ENCODE measurements at places on chromosomes 16 and 17.

DNA sequence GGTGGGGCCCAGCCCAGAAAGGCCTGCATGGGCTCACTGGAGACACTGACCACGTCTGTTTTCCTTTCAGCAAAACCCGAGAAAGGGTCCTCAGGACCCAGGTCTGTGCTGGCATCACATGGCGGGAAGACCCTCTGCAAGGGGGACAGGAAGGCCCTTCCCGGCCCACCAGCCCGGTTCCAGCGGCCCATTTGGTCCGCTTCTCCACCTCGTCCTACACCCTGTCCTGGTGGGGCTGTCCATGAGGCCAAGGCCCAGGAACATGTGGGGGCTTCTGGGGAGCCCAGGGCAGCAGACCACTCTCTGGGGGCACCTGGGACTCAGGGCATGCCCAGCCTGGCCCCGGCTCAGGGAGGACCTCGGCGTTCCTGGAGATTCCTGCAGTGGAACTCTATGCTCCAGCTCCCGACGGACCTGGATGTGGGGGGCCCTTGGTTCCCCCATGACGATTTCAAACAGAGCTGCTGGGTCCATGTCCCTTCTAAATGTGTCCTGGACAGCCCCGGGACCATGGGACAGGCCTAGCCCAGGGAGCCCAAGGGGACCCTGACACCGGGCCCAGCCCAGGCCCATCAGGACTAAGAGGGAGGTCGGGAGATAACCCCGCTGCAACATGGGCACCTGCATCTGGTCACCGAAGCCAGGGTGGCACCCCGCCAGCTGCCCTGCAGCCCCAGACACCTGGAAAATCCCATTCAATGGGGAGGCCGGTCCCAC lies 26.4 kb upstream of the KSR1 start:
- no peak for DNase-seq

DNA sequence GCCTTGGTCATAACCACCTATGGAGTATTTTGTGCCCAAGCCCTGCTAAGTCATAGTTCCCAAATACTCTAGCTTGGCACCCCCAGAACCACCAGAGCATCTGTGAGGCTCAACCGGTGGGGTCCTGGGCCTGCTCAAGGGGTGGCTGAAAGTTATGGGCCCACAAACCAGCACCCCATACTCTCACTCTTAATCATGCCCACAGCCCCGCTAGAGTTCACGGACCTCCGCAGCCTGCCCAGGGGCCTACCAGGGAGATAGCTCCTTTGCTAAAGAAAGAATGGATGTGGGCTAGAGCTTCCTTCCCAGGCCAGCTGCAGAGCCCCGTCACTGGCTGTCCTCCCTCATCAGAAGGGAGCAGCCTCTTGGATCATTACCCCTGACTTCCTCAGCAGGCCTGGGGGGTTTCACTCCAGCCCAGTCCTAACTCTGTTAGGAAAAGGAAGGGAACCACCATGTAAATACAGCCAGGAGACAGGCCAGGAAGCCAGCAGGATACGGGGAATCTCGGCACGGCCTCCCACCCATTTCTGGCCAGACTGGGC lies 1.4 kb downstream of the GIT1 start:
- no peak for DNase-seq

DNA sequence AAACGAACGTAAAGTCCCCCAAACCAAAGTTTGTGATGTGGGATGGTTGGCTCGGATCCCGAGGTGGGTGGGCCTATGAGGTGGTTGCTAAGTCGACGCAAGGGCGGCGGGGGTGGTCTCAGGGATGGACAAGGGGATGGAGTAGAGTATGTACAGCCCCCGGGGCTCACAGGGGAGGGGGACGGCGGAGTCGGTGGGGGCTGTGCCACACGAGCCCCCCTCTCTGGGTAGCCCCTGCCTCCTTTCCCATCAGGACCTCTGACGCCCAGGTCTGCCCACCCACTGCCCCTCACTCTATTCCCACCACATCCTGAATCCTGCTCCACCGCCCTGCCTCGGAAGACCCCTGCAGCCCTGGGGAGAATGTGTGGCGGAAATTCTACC lies 15.2 kb downstream of the IL34 start:
- DNase-seq: no peak

GRCh38 chr17:48510761-48511604 lies 19.8 kb downstream of the HOXB1 start:
- DNase-seq: no peak

DNA sequence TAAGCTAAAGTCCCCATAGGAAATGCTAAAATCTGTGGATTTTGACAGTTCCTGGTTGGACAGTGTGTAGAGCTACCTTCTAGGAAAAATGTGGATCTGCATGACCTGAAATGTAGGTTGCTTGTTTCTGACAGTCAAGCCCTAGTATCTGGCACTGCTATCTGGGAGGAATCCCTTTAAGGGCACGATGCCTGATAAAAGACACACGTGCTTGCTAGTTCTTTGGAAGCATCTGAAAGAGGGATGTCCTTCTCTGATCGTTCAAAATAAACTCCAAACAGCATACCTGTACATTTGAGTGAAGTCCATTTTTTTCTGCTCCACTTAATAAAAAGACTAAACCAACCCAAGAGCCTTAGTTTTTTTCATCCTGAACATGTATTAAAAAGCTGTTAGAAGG lies 101.3 kb downstream of the CDK5R1 start:
- DNase-seq: no peak

DNA sequence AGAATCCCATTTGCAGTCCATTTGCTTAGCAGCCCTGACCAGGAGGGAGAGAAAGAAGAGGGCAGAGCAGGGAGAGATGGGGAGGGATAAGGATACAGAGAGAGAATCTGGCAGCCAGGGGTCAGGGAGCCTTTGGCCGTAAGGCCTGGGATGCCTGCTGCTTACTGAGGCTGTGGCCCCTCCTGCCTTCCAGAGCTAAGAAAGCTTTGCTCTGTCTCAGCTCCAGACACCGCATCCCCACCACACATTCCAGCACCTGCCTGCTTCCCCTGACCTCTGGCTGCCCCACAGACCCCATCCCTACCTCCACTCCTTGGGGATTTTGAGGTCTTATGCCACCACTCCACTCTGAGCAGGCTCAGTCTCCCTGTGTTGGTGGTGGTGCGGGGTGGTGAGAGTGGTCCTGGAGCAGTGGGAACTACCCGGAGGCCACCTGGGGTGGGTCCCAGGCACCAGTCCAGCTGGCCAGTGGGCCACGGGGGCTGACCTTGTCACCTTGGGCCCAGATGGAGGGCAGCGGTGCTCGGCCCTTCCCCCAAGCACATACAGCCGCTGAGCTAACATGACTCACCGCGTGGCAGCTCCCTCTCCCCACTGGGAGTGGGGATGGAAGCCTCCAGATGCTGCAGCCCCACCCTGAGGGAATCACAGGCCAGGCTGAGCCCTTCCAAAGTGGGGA lies 58.3 kb downstream of the RAI1 start:
- no peak for DNase-seq
